ENCODE measurements at places on chromosomes 1 and 21.

DNA sequence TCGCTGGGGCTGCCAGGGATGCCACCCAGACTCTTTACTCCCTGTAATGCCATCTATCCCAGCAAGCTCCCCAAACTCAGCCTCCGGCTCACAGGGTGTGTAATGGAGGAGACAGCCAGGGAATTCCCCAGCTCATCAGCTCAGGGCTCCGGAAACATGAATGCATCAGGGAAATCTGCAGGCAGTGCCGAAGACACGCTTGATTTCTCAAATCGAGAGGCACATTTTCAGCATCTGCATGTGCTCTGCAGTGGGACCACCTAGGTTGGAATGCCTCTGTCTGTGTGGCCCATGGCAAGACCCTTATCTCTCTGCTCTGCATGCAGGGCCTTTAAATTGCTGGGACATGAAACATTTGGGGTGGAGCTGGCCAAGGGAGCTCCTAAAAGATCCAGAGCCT lies 170.1 kb downstream of the TRABD2B start:
- no peaks in the 10 kb centered on the region for H3K27me3 ChIP-seq
- H3K4me3 ChIP-seq = no peak overlapping the region
- DNase-seq = no peak

- H3K4me3 ChIP-seq = no peak overlapping the region
- DNase-seq = no peak
- no peaks in the 10 kb centered on the region for H3K27me3 ChIP-seq
- H3K27ac ChIP-seq = no peak overlapping the region
- H3K36me3 ChIP-seq = peaks cover 15% of the 10 kb centered on the region
These were observed 4.7 kb downstream of the POGK start for GRCh38 chr1:166843769-166844596.

- DNase-seq = no peak
- H3K36me3 ChIP-seq = no peaks in the 10 kb centered on the region
- no peaks in the 10 kb centered on the region for H3K27me3 ChIP-seq
These were observed 208.3 kb downstream of the DSCAM start for GRCh38 chr21:40638466-40639251.

- H3K27ac ChIP-seq = no peak overlapping the region
- no peaks in the 10 kb centered on the region for H3K27me3 ChIP-seq
- peaks cover 28% of the 10 kb centered on the region for H3K4me1 ChIP-seq
- H3K4me3 ChIP-seq = no peak overlapping the region
- H3K36me3 ChIP-seq = no peaks in the 10 kb centered on the region
- no peak for DNase-seq
These were observed 203.1 kb upstream of the CAMK1G start for GRCh38 chr1:209380420-209380819.

DNA sequence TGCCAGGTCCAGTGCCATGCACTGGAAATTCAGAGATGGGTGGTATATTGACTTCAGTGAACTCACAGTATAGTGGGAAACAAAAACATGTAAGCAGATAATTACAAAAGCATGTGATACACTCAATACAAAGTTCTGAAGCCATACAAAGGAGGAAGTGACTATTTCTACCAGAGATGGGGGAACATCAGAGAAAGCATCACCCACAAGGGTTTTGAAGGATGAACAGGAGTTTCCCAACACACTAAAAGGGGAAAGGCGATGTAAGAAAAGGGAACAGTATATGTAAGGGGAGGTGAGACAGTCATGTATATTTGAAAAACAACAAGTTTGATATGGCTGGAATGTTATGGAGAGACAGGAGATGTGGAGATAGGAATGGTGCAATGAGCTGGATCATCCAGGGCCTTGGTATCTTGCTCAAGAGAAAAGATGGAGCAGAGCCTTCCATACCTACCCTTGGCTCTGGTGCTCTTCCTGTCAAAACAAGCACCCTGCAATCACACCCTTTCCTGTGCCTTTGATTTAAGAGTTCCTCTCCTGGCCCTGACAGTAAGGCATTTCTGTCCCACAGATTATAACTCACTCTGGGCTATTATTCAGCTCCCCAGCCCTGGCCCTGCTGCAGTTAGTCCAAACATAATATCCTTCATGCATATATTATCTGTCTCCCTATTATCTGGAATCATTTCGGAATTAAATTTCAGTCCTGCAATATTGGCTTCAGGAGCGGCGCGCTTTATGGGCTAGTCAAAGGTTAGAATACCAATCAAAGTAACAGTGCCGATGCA lies 60.5 kb downstream of the DMAP1 start:
- H3K27me3 ChIP-seq = no peaks in the 10 kb centered on the region
- H3K27ac ChIP-seq = no peak overlapping the region
- H3K4me3 ChIP-seq = no peak overlapping the region
- H3K36me3 ChIP-seq = no peaks in the 10 kb centered on the region
- no peak for DNase-seq
- H3K4me1 ChIP-seq = peaks cover 17% of the 10 kb centered on the region

DNA sequence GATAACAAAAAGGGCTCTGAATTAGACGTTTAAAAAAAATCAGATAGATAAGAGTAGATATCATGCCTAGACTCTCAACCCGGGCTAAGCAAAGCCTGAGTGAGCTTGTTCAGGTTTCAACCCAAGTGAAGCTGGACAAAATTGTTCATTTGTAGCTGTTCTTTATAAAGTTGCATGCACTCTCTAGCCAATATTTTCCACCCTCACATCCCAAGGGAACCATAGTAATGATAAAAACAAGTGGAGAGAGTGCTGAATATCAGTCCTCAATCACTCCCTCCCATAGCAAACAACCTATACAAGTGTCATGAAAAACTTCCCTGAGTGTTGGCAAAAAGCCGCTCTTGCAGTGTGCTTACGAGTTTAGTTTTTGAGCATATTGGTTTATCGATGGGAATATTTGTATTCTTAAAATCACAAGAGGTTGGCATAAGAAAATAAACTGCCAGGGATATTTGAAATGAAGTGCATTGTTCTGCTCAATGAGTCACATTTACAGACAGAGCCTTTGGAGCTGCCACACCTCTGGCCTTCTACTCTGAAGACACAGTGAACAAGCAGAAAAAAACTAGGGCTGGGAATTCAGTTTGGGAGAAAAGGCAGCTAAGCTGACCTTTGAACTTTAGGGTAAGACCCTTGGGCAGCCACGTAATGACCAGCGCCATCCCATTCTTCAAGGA lies 2.2 kb upstream of the CLCA2 start:
- H3K4me1 ChIP-seq = no peaks in the 10 kb centered on the region
- no peaks in the 10 kb centered on the region for H3K36me3 ChIP-seq

- no peak for DNase-seq
- no peaks in the 10 kb centered on the region for H3K27me3 ChIP-seq
- no peak overlapping the region for H3K4me3 ChIP-seq
- no peaks in the 10 kb centered on the region for H3K36me3 ChIP-seq
- H3K4me1 ChIP-seq = no peaks in the 10 kb centered on the region
- no peak overlapping the region for H3K27ac ChIP-seq
These were observed 20.9 kb downstream of the SLC26A9 start for GRCh38 chr1:205922314-205922713.

- H3K4me3 ChIP-seq = no peak overlapping the region
- no peaks in the 10 kb centered on the region for H3K36me3 ChIP-seq
- DNase-seq = no peak
- no peaks in the 10 kb centered on the region for H3K27me3 ChIP-seq
- no peaks in the 10 kb centered on the region for H3K4me1 ChIP-seq
These were observed 69.9 kb downstream of the ATF6 start for GRCh38 chr1:161836018-161836417.

DNA sequence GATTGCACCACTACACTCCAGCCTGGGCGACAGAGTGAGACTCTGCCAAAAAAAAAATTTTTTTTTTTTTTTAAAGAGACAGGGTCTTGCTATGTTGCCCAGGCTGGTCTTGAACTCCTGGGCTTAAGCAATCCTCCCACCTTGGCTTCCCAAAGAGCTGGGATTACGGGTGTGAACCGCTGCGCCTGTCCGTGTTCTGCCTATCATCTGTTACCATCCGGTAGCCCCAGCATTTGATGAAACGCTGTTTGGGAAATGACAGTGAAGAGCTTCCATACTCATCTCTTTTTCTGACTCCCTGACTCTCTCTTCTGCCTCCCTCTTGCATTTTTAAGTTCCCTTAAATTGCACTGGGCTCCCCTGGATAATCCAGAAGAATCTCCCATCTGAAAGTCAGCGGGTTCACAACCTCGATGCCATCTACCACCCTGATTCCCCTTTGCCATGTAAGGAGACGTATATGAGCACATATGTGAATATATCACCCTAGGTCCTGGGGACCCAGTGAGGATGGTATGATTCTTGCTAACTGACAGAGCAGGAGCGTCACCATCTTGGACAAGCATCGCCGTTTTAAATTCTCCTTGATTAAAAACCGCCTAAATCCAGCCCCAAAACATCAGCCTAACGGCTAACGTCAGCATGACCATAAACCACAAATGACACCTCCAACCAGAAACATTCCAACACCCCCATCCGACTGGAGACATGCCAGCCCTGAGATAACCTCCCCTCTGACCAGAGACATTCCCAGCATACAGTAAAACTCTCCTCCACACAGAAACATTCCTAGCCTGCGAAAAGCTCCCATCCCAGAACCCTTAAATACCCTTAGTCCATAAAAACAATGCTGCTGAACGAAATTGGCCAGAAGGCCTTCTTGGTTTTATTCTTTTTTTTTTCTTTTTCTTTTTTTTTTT lies 12.4 kb downstream of the TNFRSF8 start:
- H3K36me3 ChIP-seq = no peaks in the 10 kb centered on the region
- H3K4me1 ChIP-seq = no peaks in the 10 kb centered on the region

DNA sequence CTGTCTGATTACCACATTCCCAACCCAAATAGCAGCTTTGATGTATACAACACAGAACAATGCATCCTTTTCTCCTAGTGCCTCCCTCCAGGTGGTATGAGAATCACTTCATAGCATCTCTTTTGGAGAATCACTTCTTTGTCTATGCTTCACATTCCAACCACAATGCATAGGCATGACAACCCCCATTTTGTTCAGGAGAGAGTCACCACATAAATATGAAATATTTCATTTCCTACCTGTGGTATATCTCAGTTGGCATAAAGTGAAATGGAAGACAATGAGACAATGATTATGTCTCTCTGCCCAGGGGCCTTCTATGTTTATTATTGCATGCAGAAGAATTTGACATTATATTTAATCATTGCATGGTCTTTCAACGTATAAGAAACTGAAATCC lies 112.2 kb downstream of the BRINP2 start:
- H3K36me3 ChIP-seq = no peaks in the 10 kb centered on the region
- H3K4me3 ChIP-seq = no peak overlapping the region
- H3K27ac ChIP-seq = no peak overlapping the region
- H3K4me1 ChIP-seq = peaks cover 23% of the 10 kb centered on the region

- no peak overlapping the region for H3K27ac ChIP-seq
- peaks cover 20% of the 10 kb centered on the region for H3K36me3 ChIP-seq
- no peak for DNase-seq
- no peak overlapping the region for H3K4me3 ChIP-seq
- H3K27me3 ChIP-seq = no peaks in the 10 kb centered on the region
- no peaks in the 10 kb centered on the region for H3K4me1 ChIP-seq
These were observed 7.2 kb downstream of the SETD4 start for GRCh38 chr21:36052860-36053714.

GRCh38 chr1:213227458-213227857 lies 176.4 kb downstream of the RPS6KC1 start:
- H3K4me3 ChIP-seq = no peak overlapping the region
- H3K4me1 ChIP-seq = peaks cover 16% of the 10 kb centered on the region
- no peaks in the 10 kb centered on the region for H3K36me3 ChIP-seq

- peaks cover 5% of the 10 kb centered on the region for H3K4me1 ChIP-seq
- no peak overlapping the region for H3K27ac ChIP-seq
- no peaks in the 10 kb centered on the region for H3K27me3 ChIP-seq
- H3K4me3 ChIP-seq = no peak overlapping the region
- no peaks in the 10 kb centered on the region for H3K36me3 ChIP-seq
These were observed 49.4 kb upstream of the DESI2 start for GRCh38 chr1:244603498-244603897.

- H3K27ac ChIP-seq = no peak overlapping the region
- no peak for DNase-seq
- no peaks in the 10 kb centered on the region for H3K27me3 ChIP-seq
- no peaks in the 10 kb centered on the region for H3K36me3 ChIP-seq
These were observed 20.6 kb upstream of the ATF3 start for GRCh38 chr1:212587888-212588510.

GRCh38 chr1:110307239-110307974 lies 31.8 kb upstream of the RBM15 start:
- H3K27me3 ChIP-seq = no peaks in the 10 kb centered on the region
- H3K36me3 ChIP-seq = no peaks in the 10 kb centered on the region
- H3K4me1 ChIP-seq = no peaks in the 10 kb centered on the region
- no peak overlapping the region for H3K27ac ChIP-seq
- no peak for DNase-seq

DNA sequence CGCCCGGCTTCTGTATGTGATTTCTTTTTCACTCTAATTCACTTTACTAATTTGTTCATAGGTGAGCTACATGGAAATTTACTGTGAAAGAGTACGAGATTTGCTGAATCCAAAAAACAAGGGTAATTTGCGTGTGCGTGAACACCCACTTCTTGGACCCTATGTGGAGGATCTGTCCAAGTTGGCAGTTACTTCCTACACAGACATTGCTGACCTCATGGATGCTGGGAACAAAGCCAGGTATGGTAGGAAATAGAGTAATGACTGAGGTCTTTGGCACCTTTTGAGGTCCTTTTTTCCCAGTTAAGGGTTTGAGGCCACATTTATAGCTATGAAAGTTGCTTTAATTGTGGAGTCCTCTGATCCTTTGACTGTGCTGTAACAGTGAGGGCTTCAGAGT lies 56.9 kb downstream of the KIF1B start:
- no peak for DNase-seq
- H3K36me3 ChIP-seq = peaks cover 10% of the 10 kb centered on the region
- no peak overlapping the region for H3K27ac ChIP-seq
- no peaks in the 10 kb centered on the region for H3K27me3 ChIP-seq

- DNase-seq = no peak
- H3K4me1 ChIP-seq = no peaks in the 10 kb centered on the region
- H3K36me3 ChIP-seq = no peaks in the 10 kb centered on the region
- H3K27me3 ChIP-seq = no peaks in the 10 kb centered on the region
- H3K4me3 ChIP-seq = no peak overlapping the region
These were observed 83.7 kb upstream of the BCL10 start for GRCh38 chr1:85359874-85360721.

DNA sequence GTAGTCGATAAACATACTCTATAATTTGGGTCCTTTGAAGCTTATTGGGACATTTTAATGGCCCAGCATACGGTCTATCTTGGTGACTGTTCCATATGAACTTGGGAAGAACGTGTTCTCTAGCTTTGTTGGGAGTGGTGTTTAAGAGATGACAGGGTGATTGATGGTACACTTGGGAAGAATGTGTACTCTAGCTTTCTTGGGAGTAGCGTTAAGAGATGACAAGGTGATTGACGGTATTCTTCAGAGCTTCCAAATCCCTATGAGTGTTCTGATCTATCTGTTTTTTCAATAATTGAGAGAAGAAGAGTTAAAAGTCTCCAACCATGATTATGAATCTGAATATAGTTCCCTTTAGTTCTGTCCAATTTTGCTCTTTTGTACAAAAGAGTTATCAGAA lies 9.4 kb downstream of the NPHP4 start:
- H3K4me1 ChIP-seq = peaks cover 9% of the 10 kb centered on the region
- no peak overlapping the region for H3K27ac ChIP-seq
- no peak for DNase-seq
- no peak overlapping the region for H3K4me3 ChIP-seq
- no peaks in the 10 kb centered on the region for H3K36me3 ChIP-seq
- H3K27me3 ChIP-seq = no peaks in the 10 kb centered on the region

Measured in neural progenitor cell (in vitro differentiated cells).